IMR-90 (cell line): ENCODE measurements at places on chromosomes 12 and 14. TPM values are rescaled to one million over a fixed set of nuclear protein-coding genes. Genes with fewer than 3 reads are reported as not detected.

GRCh38 chr12:75812271-75813018, 219.1 kb downstream of the PHLDA1 start:
- no peaks in the 10 kb centered on the region for H3K27me3 ChIP-seq
- DNase-seq, result peak; percentile 88
- H3K4me1 ChIP-seq, result peaks cover 24% of the 10 kb centered on the region
- peak overlapping the region; percentile 59 for H3K27ac ChIP-seq
- H3K36me3 ChIP-seq, result no peaks in the 10 kb centered on the region

DNA sequence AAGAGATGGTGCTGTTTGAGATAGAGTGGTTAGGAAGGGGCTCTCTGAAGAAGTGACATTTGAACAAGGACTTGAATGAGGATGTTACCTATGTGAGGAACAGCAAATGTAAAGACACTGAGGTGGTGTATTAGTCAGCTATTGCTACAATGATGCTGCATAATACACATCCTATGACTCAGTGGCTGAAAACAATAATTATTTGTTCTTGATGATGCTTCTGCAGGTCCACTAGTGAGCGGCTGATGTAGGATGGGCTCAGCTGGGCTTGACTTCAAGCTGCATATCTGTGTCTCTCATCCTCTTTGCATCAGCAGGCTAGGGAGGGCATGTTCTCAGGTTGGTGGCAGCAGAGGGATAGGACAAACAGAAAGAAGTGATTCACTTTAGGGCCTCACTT, 21.4 kb upstream of the CLMN start:
- no peak overlapping the region for H3K27ac ChIP-seq
- no peaks in the 10 kb centered on the region for H3K36me3 ChIP-seq

The TCP11L2 gene
- polyA plus RNA-seq, result 6.0 and 7.3 TPM in 2 replicates

The RFX4 gene
- not detected in 2 replicates for polyA plus RNA-seq

- no peaks in the 10 kb centered on the region for H3K36me3 ChIP-seq
- no peak overlapping the region for H3K27ac ChIP-seq
- H3K4me1 ChIP-seq, result peaks cover 2% of the 10 kb centered on the region; the same call in 1 of the 2 replicates
- no peaks in the 10 kb centered on the region for H3K27me3 ChIP-seq
- no peak overlapping the region for H3K4me3 ChIP-seq
Observed at GRCh38 chr12:92908108-92908507, 21.0 kb downstream of the EEA1 start.

DNA sequence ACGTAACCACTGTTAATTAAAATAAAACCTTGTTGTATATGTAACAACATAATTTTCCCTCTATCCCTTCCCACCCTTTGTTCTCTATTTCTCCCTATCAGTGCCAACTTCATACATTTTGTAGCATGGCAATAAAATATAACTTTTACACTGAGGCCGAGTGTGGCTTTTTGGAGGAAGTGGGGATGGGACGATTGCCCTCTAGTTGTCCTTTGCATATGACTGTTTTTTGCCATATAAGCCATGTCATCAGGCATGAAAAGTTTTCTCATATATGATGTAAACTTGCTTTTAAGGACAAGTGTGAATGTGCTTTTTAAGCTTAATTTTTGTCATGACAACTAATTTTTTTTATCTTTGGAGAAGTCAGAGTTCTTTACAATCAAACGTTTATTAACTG, 6.2 kb upstream of the CCT2 start:
- no peak overlapping the region for H3K4me3 ChIP-seq
- no peak overlapping the region for H3K27ac ChIP-seq
- peaks cover 15% of the 10 kb centered on the region for H3K36me3 ChIP-seq
- DNase-seq, result no peak
- H3K27me3 ChIP-seq, result no peaks in the 10 kb centered on the region

DNA sequence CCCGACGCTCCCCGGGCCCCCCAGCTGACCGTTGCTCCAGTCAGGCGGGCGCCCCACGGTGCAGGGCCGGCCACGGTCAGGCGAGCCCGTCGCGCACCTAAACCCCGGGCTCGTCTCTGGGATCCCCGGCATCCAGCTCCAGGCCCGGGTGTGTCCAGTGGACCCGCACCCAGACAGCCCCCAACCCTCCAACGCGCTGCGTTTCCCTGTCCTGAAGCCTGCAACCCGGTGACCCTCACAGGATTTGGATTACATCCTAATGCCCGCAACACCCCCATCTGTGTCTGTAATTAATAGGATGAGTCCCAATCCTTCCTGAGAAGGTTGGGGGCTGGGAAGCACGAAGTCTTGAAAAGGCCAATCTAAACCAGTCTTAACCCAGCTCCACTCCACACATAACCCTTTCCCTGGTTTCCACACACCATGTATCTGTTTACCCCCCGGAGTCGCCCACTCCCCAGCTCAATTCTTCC, 10.4 kb downstream of the CPNE6 start:
- peaks cover 88% of the 10 kb centered on the region for H3K27me3 ChIP-seq
- H3K36me3 ChIP-seq, result no peaks in the 10 kb centered on the region
- H3K4me3 ChIP-seq, result no peak overlapping the region
- H3K27ac ChIP-seq, result no peak overlapping the region
- DNase-seq, result no peak
- peaks cover 2% of the 10 kb centered on the region; the same call in 1 of the 2 replicates for H3K4me1 ChIP-seq
